ENCODE measurements at places on chromosomes 4 and X.

GRCh38 chr4:81205302-81205701, 9.7 kb downstream of the PRKG2 start:
- H3K4me3 ChIP-seq: no peak overlapping the region
- H3K27me3 ChIP-seq: peaks cover 33% of the 10 kb centered on the region
- DNase-seq: no peak
- peaks cover 4% of the 10 kb centered on the region for H3K4me1 ChIP-seq
- no peak overlapping the region for H3K27ac ChIP-seq
- H3K36me3 ChIP-seq: no peaks in the 10 kb centered on the region

DNA sequence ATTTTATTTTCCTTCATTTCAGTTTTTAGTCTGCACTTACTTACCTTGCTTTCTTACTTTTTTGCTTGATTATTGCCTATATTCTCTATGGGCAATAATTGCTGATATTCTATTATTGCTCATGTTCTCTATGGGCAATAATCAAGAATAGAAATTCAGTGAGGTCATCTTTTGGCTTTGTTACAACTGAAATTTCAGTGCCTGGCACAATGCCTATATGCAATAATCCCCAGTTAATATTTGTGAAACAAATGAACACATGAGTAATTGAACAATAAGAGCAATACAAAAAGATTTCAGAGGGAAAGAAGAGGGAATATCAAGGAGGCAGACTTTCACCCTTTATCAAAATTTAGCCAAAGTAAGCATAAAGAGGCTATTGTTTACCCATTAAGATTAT, 48.6 kb upstream of the ARSJ start:
- no peaks in the 10 kb centered on the region for H3K27me3 ChIP-seq
- H3K36me3 ChIP-seq: no peaks in the 10 kb centered on the region
- no peak overlapping the region for H3K27ac ChIP-seq
- no peak overlapping the region for H3K4me3 ChIP-seq

DNA sequence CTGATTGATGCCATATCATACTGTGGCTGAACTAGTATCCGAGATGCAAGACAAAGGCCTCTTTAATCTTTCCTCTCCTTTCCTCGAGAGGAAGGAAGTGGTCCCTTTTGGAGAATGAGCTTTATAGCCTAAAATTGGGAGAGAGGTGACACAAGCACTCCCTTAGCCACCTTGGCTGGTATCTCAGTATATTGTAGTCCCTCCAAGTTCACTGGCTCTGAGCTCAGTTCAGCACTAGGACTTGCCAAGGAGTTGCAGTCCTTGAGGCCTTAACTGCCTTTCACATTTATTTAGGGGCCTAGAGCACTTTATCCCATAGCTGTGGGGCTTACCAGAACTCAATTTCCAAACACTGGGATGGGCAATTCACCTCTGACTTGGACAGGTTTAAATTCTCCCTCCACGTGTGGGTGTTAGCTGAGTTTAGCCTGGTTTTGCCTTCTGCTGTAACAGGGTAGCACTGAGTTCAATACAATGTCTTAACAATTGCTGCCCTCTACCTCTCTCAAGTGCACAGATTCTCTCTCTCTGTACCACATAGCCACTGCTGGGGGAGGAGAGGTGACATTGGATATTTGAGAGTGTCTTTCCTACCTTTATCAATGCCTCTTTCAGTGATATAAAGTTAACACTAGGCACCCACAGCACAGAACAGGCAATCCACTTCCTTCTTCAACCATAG, 216.4 kb downstream of the TECRL start:
- no peaks in the 10 kb centered on the region for H3K4me1 ChIP-seq
- no peak overlapping the region for H3K4me3 ChIP-seq
- DNase-seq: no peak
- H3K36me3 ChIP-seq: no peaks in the 10 kb centered on the region

- H3K4me1 ChIP-seq: peaks cover 38% of the 10 kb centered on the region
- peak overlapping the region; percentile 72 for H3K4me3 ChIP-seq
- H3K27me3 ChIP-seq: no peaks in the 10 kb centered on the region
Observed at GRCh38 chrX:15856636-15857035, 2.0 kb upstream of the AP1S2 start.

- H3K36me3 ChIP-seq: no peaks in the 10 kb centered on the region
- H3K4me1 ChIP-seq: peaks cover 49% of the 10 kb centered on the region
- peaks cover 9% of the 10 kb centered on the region for H3K27me3 ChIP-seq
- no peak for DNase-seq
- H3K27ac ChIP-seq: no peak overlapping the region
- H3K4me3 ChIP-seq: no peak overlapping the region
Observed at GRCh38 chr4:25991340-25991739, 77.3 kb downstream of the SMIM20 start.

DNA sequence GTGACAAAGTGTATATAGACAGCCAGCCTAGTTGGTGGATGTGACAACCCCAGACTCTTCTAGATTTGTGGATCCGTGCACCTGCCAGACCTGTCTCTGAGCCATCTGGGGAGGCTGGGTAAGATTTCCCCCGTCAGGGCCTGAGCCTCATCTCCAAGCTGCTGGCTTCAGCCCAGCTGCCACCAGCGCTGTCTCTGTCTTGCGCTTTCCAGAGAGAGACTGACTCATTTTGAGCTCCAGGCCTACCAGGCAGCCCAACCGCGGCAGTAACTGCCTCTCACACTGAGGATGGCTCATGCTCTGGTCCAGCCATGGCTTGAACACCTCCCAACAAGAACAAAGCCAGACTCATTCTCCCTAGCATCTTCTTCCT, 26.4 kb downstream of the NOP14 start:
- peaks cover 4% of the 10 kb centered on the region for H3K27me3 ChIP-seq
- no peak overlapping the region for H3K27ac ChIP-seq
- H3K36me3 ChIP-seq: no peaks in the 10 kb centered on the region
- no peak for DNase-seq
- H3K4me3 ChIP-seq: peak overlapping the region; percentile 90
- peaks cover 24% of the 10 kb centered on the region for H3K4me1 ChIP-seq

GRCh38 chr4:106126062-106126461, 189.9 kb downstream of the TBCK start:
- no peaks in the 10 kb centered on the region for H3K27me3 ChIP-seq
- H3K36me3 ChIP-seq: peaks cover 11% of the 10 kb centered on the region
- H3K27ac ChIP-seq: no peak overlapping the region
- H3K4me1 ChIP-seq: peaks cover 4% of the 10 kb centered on the region
- no peak for DNase-seq

GRCh38 chr4:107825072-107825824, 516 bp downstream of the SGMS2 start:
- H3K36me3 ChIP-seq: no peaks in the 10 kb centered on the region
- peak; percentile 30 for DNase-seq
- H3K4me1 ChIP-seq: peaks cover 15% of the 10 kb centered on the region
- H3K27ac ChIP-seq: no peak overlapping the region
- H3K27me3 ChIP-seq: peaks cover 51% of the 10 kb centered on the region

- H3K4me3 ChIP-seq: no peak overlapping the region
- no peaks in the 10 kb centered on the region for H3K27me3 ChIP-seq
- peaks cover 6% of the 10 kb centered on the region for H3K4me1 ChIP-seq
- DNase-seq: no peak
- peaks cover 8% of the 10 kb centered on the region for H3K36me3 ChIP-seq
Observed at GRCh38 chrX:18896680-18897544, 87.0 kb downstream of the PHKA2 start.

DNA sequence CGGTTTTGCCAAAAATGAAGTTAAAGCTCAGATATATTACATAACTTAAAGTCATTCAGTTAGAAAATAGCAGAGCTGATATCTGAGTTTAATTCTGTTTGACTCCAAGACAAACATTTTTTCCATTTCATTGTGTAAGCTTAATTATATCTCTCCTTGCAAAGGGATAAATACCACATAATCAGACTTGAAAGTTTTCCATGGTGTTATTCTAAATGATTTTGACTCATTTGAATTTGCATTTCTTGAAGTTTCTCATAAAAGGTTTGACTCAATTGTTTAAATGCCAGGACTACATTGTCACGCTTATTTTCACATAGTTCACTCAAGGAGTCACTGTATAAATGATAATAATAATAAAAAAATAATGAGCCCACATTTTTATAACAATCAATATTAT, 39.4 kb upstream of the DDX60 start:
- H3K36me3 ChIP-seq: no peaks in the 10 kb centered on the region
- no peaks in the 10 kb centered on the region for H3K4me1 ChIP-seq
- H3K4me3 ChIP-seq: no peak overlapping the region
- no peaks in the 10 kb centered on the region for H3K27me3 ChIP-seq

DNA sequence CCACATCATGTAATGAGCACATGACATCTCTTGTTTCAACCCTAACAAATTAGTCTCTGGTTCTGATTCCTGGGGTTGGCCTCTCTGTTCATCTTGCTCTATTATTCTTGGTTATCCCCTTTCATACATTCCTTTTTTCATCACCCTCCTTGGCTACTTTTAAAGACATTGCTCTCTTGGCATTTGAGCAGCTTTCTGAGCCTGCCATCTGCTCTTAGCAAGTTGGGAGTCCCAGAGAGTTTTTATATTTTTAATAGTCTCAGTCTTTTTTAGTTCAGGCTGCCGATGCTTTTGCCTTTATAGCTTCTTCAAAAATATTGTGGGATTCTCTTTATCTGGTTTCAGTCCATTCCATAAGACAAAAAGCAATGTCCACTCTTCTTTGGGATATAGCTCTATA, 1270.9 kb downstream of the ADGRL3 start:
- no peaks in the 10 kb centered on the region for H3K27me3 ChIP-seq
- DNase-seq: no peak
- no peak overlapping the region for H3K4me3 ChIP-seq
- no peaks in the 10 kb centered on the region for H3K4me1 ChIP-seq
- no peak overlapping the region for H3K27ac ChIP-seq
- H3K36me3 ChIP-seq: no peaks in the 10 kb centered on the region

DNA sequence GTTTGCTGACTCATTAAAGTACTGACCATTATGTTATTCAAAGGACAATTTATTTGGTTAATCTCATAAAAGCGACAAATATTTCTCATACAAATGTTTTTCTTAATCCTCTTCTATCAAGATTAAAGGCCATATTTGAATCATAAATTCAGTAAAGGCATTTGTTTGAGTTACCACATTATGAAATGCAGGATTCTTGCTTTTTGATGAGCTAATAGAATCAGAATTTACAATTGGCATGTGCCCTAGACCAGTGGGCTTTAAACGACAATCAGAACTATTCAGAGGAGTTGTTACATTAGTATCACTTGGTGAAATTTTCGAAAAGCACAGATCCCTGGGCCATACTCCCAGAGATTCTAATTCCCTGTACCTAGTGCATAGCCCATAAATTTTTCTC, 55.3 kb downstream of the KLHL4 start:
- no peak for DNase-seq
- no peaks in the 10 kb centered on the region for H3K4me1 ChIP-seq
- H3K4me3 ChIP-seq: no peak overlapping the region
- H3K27ac ChIP-seq: no peak overlapping the region

DNA sequence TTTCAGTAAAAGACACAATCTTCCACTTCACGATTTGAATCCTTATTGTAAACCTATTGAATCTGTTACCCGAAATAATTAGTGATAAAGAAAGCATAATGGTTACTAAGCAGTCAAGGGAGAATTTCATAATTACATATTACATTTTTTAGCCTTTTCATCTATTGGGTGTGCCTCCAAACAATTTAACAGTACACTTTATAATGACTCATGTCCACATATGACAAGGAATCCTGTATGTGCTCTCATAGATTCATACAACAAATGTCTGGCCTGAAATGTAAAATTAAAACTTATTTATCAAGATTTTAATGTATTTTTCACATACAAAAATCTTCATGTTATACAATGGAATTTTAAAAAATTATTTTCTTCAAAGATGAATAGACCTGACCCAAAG, 39.4 kb downstream of the PPP3CA start:
- no peak overlapping the region for H3K4me3 ChIP-seq
- DNase-seq: no peak
- no peak overlapping the region for H3K27ac ChIP-seq
- H3K27me3 ChIP-seq: no peaks in the 10 kb centered on the region
- no peaks in the 10 kb centered on the region for H3K36me3 ChIP-seq

DNA sequence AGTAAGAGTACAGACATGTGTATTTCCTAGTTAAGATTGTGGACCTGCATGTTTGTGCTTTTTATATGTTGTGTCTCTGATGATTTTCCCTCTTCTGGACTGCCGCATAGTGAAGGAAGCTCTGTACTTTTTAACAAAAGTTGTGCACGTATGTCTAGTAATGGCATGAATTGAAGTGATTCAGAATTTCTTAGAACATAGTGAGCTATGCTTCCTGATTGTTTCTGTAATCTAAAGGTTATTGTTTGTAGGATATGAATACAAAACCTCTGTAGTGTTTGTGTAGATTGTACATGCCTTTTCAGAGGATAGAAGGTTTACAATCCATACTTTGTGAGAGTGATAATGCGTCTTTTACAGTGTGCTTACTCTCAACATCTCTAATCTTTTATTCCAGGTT, 37.0 kb upstream of the NUDT6 start:
- H3K4me1 ChIP-seq: peaks cover 8% of the 10 kb centered on the region
- H3K27me3 ChIP-seq: no peaks in the 10 kb centered on the region
- H3K27ac ChIP-seq: no peak overlapping the region
- no peak overlapping the region for H3K4me3 ChIP-seq

DNA sequence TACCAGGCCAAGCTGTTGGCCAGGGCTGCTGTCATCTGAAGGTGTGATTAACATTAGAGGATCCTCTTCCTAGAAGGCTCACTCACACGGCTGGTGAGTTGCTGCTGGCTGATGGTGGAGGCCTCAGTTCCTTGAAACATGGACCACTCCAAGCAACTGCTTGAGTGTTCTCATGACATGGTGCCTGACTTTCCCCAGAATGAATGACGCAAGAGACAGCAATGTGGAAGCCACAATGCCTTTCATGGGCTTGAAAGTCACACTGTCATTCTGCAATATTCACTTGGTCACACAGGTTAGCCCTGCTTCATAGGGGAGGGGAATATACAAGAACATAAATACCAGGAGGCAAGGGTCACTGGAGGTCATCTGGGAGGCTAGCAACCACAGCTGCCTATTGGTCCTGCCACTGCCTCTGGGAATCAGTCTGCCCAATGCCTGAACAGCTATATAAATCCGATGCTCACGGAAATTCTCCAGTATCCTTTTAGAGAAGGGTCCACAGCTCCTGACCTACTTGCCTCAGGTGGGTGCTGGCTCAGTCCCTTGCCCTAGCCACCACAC, 97.1 kb upstream of the MAML3 start:
- no peaks in the 10 kb centered on the region for H3K27me3 ChIP-seq
- no peak overlapping the region for H3K4me3 ChIP-seq
- no peak overlapping the region for H3K27ac ChIP-seq
- H3K36me3 ChIP-seq: no peaks in the 10 kb centered on the region
- peaks cover 65% of the 10 kb centered on the region for H3K4me1 ChIP-seq

- H3K27me3 ChIP-seq: no peaks in the 10 kb centered on the region
- peaks cover 40% of the 10 kb centered on the region for H3K4me1 ChIP-seq
- peaks cover 4% of the 10 kb centered on the region for H3K36me3 ChIP-seq
- peak overlapping the region; percentile 99 for H3K27ac ChIP-seq
Observed at GRCh38 chr4:40055863-40056715, 561 bp upstream of the N4BP2 start.

GRCh38 chr4:121139533-121140222, 24.4 kb downstream of the TNIP3 start:
- H3K27me3 ChIP-seq: no peaks in the 10 kb centered on the region
- no peak for DNase-seq
- no peaks in the 10 kb centered on the region for H3K36me3 ChIP-seq
- no peak overlapping the region for H3K27ac ChIP-seq

Data from neural crest cell (in vitro differentiated cells).